Right hindlimb (tissue), 1 donor: ENCODE measurements at places on chromosomes 3 and 15.

DNA sequence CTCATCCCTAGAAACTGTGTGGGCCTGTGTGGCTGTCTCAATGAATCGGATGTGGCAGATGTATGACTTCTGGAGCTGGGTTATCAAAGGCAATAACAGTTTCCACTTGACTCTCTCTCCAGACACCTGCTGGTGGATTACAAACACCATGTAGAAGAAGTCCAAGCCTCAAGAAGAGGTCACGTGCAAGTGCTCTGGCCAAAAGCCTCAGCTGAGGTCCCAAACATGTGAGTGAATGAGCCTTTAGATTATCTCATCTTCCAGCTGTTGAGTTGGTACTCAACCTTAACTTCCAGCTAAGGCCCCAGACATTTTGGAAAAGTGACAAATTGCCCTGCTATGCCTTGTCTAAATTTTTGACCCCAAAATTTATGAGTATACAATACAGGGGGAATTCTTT lies 42.7 kb upstream of the IL12A start:
- DNase-seq = no peak

DNA sequence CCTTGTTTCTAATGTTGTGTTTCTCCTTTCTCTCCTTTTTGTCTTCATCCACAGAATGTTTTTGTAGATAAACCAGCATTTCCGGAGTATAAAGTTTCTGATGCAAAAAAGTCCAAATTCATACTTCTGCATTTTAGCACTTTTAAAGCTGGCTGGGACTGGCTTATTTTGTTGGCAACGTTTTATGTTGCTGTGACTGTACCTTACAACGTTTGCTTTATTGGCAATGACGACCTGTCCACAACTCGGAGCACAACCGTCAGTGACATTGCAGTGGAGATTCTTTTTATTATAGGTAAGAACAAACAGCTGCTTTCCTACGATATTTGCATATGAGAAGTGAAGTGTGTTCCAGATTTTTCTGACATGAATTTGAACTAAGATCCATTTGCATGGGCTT lies 199.4 kb downstream of the KCNH8 start:
- no peak for DNase-seq

DNA sequence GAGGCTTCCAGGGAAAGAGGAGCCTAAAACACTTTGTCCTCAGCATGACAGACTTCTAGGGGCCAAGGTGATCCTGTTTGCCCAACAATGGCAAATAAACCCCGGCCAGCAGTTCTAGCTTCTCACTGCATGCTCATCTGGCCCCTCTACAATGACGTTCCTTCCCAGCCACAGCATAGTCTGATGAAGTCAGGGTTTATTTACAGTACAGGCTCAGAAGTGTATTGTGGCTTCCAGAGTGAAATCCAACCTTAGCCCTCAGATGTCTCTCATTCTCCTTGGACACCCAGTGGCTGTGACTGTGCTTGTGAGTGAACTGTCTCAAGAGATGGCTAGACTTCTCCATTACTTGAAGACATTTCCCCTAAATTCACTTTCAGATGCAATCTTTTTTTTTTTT lies 40.8 kb downstream of the BFSP2 start:
- DNase-seq = no peak

DNA sequence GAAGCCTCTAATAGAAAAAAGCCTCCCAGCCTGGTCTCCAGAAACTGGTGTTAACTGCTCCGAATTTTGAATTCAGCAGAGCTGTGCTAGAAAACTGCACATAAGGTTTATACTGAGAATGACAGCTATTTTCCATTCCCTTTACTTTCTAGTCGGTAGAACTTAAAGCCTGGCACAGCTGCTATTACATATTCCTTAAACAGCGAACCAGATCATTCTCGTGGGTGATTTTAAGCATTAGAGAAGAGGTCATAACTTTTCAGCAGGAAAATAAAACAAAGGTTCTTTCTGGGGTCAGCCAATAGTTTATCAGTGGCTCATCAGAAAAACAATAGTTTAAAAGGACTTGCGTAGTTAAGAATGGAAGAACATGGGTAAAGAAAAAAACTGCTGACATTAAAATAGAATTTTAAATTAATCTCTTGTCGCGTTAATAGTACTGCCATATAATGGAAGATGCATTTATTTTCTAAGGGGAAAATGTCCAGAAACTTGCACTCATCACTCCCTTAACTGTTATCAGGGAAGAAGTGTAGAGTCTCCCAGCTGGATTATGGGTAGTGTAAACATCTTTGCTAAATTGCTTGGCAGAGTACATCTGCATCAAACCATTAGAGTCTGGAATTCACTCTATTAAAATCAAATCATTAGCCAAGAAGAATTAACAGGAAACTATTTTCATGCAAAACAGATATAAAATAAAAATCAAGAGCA lies 7.9 kb downstream of the VGLL4 start:
- no peak for DNase-seq

- DNase-seq = no peak
Measured at GRCh38 chr3:179301645-179302044, 21.2 kb upstream of the ZNF639 start.

DNA sequence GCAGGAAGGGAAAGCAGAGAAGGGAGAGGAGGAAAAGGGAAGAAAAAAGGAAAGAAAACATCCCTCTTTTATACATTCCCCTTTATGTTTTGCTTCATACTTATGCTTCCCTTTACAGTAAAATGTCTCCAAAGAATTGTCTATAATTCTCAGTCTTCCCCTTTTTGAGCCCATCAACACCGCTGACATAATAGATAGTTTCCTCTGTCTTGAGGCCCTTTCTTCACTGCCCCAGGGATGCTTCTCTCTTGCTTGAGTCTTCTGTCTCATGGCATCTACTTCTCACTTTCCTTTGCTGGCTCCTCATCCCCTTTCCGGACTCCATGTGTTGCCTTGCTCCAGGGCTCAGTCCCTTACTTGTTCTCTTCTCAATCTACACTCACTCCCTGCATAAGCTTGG lies 99.7 kb upstream of the DAZL start:
- no peak for DNase-seq

DNA sequence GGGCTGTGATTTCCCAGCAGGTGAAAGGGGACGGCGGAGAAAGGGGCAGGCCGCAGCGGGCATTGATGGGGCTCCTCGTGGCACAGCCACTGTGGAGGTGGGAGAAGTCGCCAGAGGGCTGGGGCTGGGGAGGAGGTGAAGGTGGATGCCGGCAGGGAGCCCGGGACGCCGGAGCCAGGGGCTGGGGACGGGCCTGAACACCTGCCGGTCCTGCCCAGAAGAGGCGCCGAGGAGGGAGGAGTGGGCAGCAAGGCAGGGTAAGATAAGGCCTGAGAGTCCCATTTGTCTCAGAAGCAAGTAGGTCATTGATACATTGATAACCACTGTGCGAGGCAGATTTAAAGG lies 571 bp upstream of the RARRES1 start:
- DNase-seq = no peak

DNA sequence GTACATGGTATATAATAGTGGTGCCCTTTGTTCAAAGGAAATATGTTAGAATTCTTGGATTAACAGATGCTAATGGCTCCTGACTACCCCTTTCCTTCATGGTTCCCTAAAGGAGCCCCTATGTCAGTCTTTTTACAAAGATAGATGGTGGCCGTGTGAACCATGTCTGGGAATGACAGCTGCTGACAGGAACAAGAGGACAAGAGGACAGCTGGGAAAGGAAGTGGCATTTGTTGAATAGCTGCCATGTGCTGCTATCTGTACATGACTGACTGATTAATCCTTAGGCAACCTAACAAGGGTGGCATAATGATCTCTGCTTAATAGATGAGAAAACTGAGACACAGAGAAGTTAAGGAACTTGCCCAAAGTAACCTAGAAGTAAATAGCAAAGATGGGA lies 321.7 kb downstream of the ZNF621 start:
- DNase-seq = no peak

- DNase-seq = no peak
Measured at GRCh38 chr3:51966016-51966415, 1.2 kb downstream of the PCBP4 start.

DNA sequence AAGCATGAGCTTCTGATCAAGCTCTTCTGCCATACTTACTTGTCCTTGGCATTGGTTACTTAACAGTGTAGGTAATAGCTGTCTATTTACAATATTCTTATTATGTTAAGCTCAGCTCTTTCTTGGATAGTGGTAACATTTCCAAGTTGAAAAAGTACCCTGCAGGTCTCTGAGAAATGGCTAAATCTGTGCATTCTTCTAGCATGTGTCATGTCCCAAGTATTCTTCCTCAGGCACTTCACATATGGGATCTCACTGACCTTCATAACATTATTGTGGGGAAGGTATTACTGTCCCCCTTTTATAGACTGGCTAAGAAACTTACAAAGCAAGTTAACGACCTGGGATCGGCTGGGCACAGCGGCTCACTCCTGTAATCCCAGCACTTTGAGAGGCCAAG lies 236.1 kb downstream of the RORA start:
- no peak for DNase-seq

DNA sequence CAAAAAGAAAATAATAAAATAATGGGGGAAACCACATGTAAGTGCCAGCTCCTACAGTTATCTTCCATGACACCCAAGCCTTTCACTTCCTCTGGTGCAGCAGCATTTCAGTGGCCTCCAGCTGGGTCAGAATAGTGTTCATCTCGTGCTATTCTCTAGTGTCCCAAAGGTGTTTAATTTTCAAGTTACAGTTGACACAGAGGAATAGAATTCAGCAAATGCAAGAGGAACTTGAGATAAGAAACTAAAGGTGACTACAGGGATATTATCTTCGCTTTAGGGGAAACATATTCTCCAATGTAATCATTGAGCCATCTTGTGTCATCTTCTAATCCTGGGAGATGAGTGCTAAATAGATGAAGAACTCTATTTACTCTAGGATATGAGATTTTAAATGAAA lies 212.8 kb downstream of the EPHA3 start:
- DNase-seq = no peak
